ENCODE measurements at places on chromosomes 2 and 18. TPM values are rescaled to one million over a fixed set of nuclear protein-coding genes. Genes with fewer than 3 reads are reported as not detected.

- no peak overlapping the region for H3K4me3 ChIP-seq
- H3K36me3 ChIP-seq = no peaks in the 10 kb centered on the region
- DNase-seq = no peak
- no peak overlapping the region for H3K27ac ChIP-seq
- no peaks in the 10 kb centered on the region for H3K27me3 ChIP-seq
Measured at GRCh38 chr18:51621864-51622160, 424.3 kb upstream of the MEX3C start.

DNA sequence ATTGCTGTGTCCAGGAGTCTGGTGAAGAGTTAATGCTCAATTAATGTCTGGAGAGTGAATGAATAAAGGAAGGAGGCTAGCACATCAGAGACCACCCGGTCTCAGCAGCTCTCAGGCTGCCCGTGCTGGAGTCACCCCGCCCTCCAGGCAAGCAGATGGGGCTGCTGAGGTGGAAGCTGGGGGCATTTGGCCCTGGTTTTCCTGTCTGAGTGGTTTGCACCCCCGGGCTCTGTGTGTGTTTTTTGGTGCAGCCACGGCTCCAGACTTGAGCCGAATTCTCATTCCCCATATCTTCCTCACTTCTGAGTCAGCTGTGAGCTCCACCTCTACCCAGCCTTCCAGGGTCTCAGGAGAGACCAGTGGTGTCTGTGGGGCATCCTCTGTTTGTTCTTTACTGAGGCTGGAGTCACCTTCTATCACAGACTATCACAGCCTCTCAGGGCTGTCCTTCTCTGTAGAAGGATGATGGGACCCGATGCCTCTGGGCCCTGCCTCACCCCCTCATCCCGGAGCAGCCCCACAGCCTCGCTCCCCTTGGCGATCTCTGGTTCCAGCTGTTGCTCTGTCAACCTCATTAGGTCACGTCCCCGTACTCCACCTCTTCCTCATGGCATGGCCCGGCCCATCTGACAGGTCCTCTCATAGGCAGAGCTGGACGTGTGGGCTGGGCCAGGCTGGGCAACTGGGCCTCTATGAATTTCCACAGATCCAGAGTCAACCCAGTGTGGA lies 60.8 kb downstream of the HS1BP3 start:
- H3K36me3 ChIP-seq = no peaks in the 10 kb centered on the region
- H3K27ac ChIP-seq = no peak overlapping the region
- no peaks in the 10 kb centered on the region for H3K27me3 ChIP-seq
- no peak overlapping the region for H3K4me3 ChIP-seq
- peaks cover 16% of the 10 kb centered on the region for H3K4me1 ChIP-seq

The BMP10 gene
- total RNA-seq = not detected

DNA sequence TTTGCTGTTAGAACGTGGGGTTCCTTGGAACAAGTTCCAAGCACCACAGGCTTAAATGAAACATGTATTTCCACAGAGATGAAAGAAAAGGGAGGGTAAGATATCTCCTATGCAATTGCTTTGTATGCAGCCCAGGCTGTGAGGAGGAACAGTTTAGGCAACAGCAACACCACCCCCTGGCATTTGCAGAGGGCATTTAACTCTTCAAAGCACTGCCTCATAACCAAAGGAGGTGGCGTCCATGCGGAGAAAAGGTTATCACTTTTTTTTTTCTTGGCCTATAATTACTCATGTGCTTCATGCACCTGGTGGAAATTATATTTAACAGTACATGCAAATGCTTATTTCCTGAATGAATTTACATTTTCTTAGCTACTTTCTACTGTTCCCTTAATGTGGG lies 286.0 kb downstream of the LPIN1 start:
- no peak overlapping the region for H3K27ac ChIP-seq
- peaks cover 20% of the 10 kb centered on the region for H3K4me1 ChIP-seq
- no peaks in the 10 kb centered on the region for H3K36me3 ChIP-seq
- H3K4me3 ChIP-seq = no peak overlapping the region

GRCh38 chr2:127143841-127144782 lies 37.2 kb upstream of the BIN1 start:
- H3K27ac ChIP-seq = no peak overlapping the region
- no peaks in the 10 kb centered on the region for H3K27me3 ChIP-seq
- no peak for DNase-seq
- no peaks in the 10 kb centered on the region for H3K36me3 ChIP-seq
- no peaks in the 10 kb centered on the region for H3K4me1 ChIP-seq

- no peaks in the 10 kb centered on the region for H3K27me3 ChIP-seq
- H3K27ac ChIP-seq = no peak overlapping the region
- H3K4me3 ChIP-seq = no peak overlapping the region
- no peaks in the 10 kb centered on the region for H3K36me3 ChIP-seq
- no peaks in the 10 kb centered on the region for H3K4me1 ChIP-seq
- DNase-seq = no peak
Measured at GRCh38 chr2:211477537-211478275, 921.3 kb downstream of the CPS1 start.

The RIT2 gene
- total RNA-seq = not detected

DNA sequence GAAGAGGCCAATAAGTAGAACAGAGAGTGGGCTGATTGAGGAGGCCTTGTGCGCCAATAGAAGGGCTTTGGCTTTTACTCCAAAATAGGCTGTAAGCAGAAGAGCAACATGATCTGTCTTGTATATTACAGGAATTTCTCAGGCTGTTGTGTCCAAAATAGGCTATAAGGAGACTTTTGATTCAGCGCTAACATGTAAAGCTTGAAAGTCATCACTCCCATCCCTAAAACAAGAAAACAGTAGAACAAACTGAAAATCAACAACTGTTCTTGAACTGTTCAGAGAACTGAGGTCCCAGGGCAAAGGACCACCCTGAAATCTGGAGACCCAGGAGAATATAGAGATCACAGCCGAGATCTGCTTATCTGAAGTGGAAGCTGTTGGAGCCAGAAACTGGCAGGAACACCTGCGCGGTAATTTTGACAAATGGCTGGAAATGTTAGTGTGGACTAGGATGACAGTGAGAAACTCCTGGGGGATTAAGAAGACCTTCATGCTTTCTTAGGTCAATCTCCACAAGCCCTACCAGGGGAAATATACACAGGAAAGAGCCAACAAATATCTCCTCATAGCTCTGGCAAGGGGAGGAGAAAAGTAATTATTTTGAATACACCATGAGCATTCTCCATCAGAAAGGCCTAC lies 258.6 kb downstream of the RBM43 start:
- no peaks in the 10 kb centered on the region for H3K36me3 ChIP-seq
- no peak for DNase-seq
- no peak overlapping the region for H3K4me3 ChIP-seq
- H3K27me3 ChIP-seq = no peaks in the 10 kb centered on the region
- no peak overlapping the region for H3K27ac ChIP-seq

The FEV gene
- total RNA-seq = not detected

- no peaks in the 10 kb centered on the region for H3K4me1 ChIP-seq
- H3K27me3 ChIP-seq = no peaks in the 10 kb centered on the region
- H3K36me3 ChIP-seq = no peaks in the 10 kb centered on the region
- no peak overlapping the region for H3K4me3 ChIP-seq
- no peak overlapping the region for H3K27ac ChIP-seq
- no peak for DNase-seq
Measured at GRCh38 chr2:11320698-11321492, 23.5 kb downstream of the ROCK2 start.

DNA sequence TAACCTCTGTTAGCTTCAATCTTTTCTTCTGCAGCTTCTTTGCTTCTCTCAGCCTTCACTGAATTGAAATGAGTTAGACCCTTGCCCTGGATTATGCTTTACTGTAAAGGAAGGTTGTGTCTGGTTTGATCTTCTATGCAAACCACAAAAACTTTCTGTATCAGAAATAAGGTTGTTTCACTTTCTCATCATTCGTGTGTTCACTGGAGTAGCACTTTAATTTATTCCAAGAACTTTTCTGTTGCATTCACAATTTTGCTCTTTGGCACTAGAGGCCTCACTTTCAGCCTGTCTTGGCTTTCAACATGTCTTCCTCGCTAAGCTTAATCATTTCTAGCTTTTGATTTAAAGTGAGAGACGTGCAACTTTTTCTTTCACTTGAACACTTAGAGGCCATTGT lies 365.3 kb downstream of the TDRD15 start:
- no peak for DNase-seq
- no peaks in the 10 kb centered on the region for H3K27me3 ChIP-seq
- no peak overlapping the region for H3K27ac ChIP-seq
- H3K36me3 ChIP-seq = no peaks in the 10 kb centered on the region
- H3K4me3 ChIP-seq = no peak overlapping the region

DNA sequence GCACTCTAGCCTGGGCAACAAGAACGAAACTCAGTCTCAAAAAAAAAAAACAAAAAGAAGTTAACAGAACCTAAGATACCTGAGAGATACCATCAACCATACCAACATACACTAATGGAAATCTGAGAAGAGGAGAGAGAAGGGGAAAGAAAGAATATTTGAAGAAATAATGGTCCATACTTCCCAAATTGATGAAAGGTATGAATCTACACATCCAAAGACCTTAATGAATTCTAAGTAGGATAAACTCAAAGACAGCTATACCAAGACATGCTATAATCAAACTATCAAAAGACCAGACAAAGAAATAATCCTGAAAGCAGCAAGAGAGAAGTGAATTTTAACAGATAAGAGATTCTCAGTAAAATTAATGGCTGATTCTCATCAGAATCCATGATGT lies 109.6 kb downstream of the TRABD2A start:
- H3K27me3 ChIP-seq = no peaks in the 10 kb centered on the region
- DNase-seq = no peak
- H3K36me3 ChIP-seq = no peaks in the 10 kb centered on the region
- no peak overlapping the region for H3K4me3 ChIP-seq
- H3K27ac ChIP-seq = no peak overlapping the region
- H3K4me1 ChIP-seq = no peaks in the 10 kb centered on the region

The CREG2 gene
- not detected for total RNA-seq

The TGFA gene
- 5.0 TPM for total RNA-seq

DNA sequence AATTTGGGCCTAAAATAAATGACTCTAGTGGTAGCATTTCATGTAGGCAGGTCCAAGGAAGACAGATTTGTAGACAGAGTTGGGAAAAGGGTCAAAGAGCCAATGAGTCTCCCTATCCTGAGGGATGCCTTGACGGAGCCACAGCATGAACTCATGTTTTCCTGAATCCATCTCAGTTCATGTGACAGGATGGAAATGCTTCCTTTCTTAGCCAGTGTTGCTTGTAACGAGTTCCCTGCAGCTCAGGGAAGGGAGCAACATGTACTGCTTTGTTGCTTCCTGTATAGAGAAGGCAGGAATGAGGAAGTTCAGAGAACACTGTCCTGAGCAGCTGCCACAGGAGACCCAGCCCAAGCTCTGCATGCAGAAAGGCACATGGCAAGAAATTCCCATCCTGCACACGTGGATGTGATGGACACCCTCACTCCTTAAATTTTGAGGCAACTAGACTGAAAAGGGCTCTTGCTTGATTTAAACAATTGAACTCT lies 27.9 kb downstream of the TMEM17 start:
- H3K27me3 ChIP-seq = no peaks in the 10 kb centered on the region
- peaks cover 16% of the 10 kb centered on the region for H3K4me1 ChIP-seq
- no peaks in the 10 kb centered on the region for H3K36me3 ChIP-seq
- no peak overlapping the region for H3K27ac ChIP-seq
- H3K4me3 ChIP-seq = no peak overlapping the region

The SCYGR2 gene
- not detected for total RNA-seq

- H3K36me3 ChIP-seq = peaks cover 16% of the 10 kb centered on the region
- no peaks in the 10 kb centered on the region for H3K27me3 ChIP-seq
- DNase-seq = no peak
- H3K4me3 ChIP-seq = no peak overlapping the region
- no peak overlapping the region for H3K27ac ChIP-seq
- H3K4me1 ChIP-seq = peaks cover 24% of the 10 kb centered on the region
Measured at GRCh38 chr2:237731663-237732062, 66.9 kb upstream of the RBM44 start.

Data from natural killer cell (primary cell).